Left kidney (tissue), 8 donors: ENCODE measurements at places on chromosomes 13 and 19. TPM values are rescaled to one million over a fixed set of nuclear protein-coding genes. Genes with fewer than 3 reads are reported as not detected.
A peak's percentile ranks its signal among the peaks of the same experiment; 100 is the strongest.

Gene ZNF14
- 15.4 TPM for polyA plus RNA-seq

- DNase-seq = peak; percentile 74
Measured at GRCh38 chr13:111202745-111203144, 87.6 kb downstream of the ARHGEF7 start.

GRCh38 chr19:11535792-11536595, 2.7 kb upstream of the CNN1 start:
- peak; percentile 79 for DNase-seq

- DNase-seq = no peak
Measured at GRCh38 chr13:111217641-111218040, 102.5 kb downstream of the ARHGEF7 start.

DNA sequence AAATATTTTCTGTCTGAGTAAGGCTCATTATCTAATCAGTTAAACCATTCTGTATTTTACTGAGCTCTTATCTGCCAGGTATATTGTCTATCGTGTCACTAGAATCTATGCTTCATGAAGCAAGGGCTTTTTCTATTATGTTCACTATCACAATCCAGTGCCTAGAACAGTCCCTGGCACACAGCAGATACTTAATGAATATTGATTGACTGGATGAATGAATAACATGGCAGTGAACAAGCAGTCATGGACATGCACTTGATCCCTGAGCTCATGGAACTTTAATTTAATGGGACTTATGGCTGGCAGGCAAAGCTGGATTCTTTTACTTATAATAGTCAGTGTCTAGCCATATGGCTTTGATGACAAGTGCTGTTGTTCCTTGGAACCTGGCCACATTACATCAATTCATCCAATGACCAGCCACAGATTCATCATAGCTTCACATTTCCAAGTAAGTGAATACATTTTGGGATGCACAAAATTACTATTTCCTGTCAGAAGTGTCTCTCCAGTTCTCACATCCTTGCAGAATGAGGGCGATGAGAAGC, 214.8 kb downstream of the COG6 start:
- no peak for DNase-seq

GRCh38 chr13:98307463-98308085, 130.5 kb upstream of the RNF113B start:
- no peak for DNase-seq

DNA sequence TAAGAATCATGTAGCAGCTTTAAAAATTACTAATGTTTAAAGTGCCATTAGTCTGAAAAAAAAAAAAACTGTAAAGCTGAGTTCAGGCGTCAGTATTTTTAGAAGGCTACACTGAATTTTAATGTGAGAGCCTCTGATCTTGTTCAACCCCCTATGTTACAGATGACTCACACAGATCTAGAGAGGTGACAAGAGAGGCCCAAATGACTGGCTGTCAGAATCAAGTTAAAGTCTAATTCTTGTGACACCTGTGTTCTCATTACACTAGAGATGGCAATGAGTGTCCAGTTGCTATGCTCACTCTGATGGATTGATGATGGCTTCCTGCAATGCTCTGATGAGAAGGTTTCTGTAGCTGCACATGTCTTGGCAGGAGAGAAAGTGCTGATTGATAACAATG, 203.5 kb upstream of the OBI1 start:
- no peak for DNase-seq

DNA sequence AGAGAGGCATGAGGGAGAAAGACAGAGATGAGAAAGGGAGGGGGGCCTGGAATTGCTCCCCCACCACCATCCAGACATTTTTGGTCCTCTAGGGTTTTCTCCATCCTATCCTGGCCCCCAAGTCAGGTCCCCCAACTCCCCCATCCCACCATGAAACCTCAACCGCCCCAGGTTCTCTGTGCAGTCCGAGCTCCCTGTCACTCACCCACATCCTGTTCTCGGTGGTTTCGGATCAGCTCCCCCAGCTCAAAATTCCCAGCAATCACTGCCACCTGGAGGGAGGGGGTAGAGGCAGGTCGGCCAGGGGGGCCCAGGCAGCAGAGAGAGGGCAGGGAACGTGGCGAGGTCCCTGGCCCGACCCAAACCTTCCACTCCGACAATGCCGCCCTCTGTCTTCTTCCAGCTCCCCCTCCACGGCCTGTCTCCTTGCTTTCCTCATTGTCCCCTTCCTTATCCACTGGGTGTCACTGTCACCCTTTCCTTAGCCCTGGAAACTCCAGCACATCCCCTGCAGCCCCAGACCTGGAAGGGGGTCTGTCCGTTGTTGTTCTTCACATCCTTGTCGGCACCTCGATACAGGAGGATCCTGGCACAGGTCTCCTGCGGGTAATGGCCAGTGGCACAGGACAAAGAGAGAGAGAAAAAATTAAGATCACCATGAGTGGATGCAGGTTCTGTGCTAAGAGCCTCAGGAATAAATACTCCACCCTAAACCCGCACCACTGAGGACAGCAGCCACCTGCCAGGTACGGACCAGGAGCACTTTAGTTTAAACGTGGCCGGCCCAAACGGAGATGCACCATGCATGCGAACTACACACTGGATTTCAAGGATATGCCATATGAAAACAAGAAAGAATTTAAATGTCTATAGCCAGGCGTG, 15.4 kb downstream of the SHANK1 start:
- no peak for DNase-seq

Gene LILRA1
- 0.32 TPM for polyA plus RNA-seq

GRCh38 chr13:70189981-70190380, 81.7 kb upstream of the KLHL1 start:
- no peak for DNase-seq

GRCh38 chr19:35742121-35742724, at the start of gene IGFLR1:
TSS of gene IGFLR1 (minus strand) at chr19:35742452. CDS start at chr19:35741180, 1,272 bp downstream.
- DNase-seq = no peak

Gene ARHGAP33
- 27.3 TPM for polyA plus RNA-seq

- DNase-seq = no peak
Measured at GRCh38 chr19:48624791-48625723, 5.8 kb downstream of the SPHK2 start.

- DNase-seq = no peak
Measured at GRCh38 chr13:94758436-94758960, 46.2 kb upstream of the SOX21 start.

DNA sequence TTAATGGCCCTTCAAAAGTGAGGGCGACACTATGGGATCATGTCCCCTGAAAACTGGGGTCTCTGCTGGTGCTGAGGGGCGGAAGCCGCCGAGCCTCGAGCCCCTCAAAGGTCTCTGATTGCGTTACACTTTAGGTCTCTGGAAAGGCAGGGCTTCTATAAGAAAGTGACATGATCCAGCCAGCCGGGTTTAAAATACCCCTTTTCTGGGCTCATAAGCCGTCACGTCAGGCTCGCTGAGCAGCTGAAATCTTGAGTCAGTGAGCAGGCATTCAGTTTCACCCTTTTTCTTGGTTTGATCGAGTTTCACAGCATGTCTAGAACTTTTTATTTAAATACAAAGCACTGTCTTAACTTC, 600 bp upstream of the HMGB1 start:
- peak; percentile 25 for DNase-seq

Gene SBK2
- polyA plus RNA-seq = 1.1 TPM

Gene LCP1
- 9.2 TPM for polyA plus RNA-seq

DNA sequence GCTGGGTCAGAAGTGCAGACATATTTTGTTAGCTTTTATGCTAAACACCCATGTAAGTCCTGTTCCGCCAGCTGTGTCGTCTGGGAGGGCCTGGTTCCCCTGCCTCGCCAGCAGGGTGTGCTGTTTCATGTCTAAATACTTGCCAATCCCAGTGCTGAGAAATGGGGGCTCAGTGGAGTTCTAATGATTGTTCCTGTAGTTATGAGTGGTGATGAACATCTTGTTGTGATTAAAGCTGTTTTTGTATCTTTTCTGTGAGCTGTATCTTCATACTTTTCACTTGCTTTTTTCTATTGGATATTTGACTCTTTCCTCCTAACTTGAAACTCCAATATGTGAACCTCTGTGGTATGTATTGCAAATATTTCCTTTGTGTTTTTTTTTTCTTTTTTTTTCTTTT, 32.7 kb downstream of the KDM4B start:
- DNase-seq = no peak

DNA sequence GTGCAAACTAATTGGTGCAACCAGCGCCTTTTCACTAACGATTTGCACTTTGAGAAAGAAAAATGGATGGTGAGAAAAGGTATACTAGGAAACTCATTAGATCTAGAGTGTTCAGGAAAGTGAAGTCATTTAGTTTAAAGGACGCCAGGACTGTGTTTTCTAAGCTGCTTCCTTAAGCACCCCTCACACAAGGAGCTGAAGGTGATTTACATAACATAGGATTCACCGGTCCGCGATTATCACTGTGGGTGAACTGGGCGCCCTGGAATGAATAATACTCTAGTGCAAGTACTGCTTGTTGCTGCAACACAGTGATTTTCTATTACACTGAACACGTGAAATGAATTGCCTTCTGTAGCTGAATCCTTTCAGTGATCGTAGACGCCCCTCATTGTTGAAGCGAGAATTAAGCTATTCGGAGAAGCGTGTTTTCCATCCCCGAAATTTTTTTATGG, 2.6 kb upstream of the MAB21L1 start:
- DNase-seq = peak; percentile 24

Gene ATP12A
- 16.9 TPM for polyA plus RNA-seq

GRCh38 chr13:34638897-34639296, 303.2 kb upstream of the NBEA start:
- DNase-seq = no peak
